ENCODE measurements at places on chromosomes 4 and X.

- no peak for DNase-seq
These were observed 1878.4 kb downstream of the ARAP2 start for GRCh38 chr4:34365946-34366345.

GRCh38 chr4:121071640-121072223, 603 bp downstream of the NDNF start:
- no peak for DNase-seq

- no peak for DNase-seq
These were observed 113.0 kb downstream of the FBXW7 start for GRCh38 chr4:152422817-152423320.

DNA sequence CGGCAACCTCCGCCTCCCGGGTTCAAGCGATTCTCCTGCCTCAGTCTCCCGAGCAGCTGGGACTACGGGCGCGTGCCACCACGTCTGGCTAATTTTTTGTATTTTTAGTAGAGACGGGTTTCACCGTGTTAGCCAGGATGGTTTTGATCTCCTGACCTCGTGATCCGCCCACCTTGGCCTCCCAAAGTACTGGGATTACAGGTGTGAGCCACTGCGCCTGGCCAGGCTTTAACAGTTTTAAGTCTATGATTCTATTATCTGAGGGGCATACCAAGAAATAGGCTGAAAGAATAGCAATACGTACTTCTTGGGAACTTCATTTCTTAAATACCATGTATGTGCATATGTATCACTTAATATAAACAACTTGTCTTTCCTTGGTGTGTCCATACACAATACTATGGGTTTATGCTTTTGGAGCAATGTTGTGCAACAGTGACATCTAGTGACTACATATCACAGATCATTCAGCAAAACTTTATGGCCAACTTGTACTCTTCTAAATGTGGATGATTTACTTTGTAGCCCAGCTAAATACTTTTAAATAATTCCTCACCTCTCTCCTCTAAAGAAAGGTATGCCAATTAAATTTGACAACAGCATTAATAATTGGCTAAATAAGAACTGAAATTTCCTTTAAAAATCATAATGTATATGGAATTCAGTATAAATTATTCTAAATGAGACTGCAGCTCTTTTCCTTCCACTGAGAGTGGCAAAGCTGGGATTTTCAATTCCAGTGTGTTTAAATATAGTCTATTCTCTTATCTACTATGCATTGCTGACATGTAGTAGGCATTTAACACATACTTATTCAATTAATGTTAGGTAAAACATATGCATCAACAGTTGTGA, 10.4 kb downstream of the SLC9B1 start:
- no peak for DNase-seq

DNA sequence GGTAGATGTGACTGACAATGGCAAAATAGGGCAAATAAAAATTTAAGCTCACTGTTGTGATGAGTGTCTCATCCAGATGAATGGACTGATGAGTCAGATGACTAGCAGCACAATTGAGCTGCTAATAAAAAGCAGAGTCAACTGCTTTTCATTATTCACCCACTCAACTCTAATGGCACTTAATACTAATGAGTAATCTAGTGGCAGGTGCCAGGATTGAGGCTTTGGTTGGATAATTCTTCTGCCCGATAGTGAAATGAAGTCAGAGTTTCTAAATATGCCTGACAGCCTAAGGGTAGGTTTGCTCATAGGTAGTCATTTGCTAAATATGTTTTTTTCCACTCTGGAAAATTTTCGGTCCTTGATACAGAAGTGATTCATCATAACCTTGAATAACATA, 10.4 kb downstream of the OGT start:
- DNase-seq, result no peak

DNA sequence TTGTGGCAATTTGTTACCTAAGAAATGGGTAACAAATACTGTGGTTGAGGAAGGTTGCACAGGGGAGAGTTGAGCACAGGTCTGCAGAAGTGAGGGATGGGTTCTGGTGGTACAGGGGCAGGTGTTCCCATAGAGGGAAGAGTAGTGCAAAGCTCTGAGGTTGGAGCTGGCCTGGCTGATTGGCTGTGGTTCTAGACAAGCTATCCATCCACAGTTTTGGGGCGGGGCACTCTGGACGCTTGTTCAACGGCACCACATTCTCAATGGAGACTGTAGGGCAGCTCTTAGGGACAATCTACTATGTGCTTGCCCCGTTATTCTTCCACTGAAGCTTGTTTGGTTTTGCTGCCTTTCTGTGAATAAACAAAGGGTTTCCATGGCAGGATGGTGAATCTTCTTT, 35.4 kb downstream of the NAT8L start:
- DNase-seq, result no peak

GRCh38 chr4:101345596-101346350, 1.6 kb downstream of the PPP3CA start:
- DNase-seq, result peak; percentile 42

DNA sequence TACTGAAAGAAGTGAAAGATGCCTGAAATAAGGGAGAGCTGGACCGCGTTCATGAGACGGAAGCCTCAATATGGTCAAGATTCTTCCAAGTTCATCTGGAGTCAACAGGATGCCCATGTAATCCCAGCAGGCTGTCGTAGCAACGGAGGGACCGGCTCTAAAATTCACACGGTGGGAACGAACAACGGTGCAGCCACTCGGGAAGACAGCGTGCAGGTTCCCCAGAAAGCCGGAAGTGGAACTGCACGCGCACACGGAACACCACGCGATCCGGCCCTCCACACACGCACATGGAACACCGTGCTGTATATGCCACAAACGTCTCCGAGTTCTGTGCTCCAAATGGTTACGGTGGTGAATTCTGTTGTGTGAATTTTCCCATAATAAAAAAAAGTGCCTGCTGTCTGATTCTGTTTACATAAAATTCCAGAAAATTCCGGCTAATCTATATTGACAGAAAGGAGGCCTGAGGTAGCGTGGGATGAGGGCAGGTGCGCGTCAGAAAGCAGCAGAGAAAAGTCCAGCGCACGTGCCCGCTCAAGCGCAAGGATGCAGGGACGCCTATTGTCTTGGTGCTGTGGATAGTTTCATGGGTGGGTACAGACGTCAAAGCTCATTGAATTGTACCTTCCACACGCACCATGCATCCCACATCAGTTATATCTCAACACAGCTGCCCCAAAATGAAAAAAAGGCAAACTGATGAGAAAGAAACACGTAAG, 31.2 kb downstream of the PPP2R3B start:
- DNase-seq, result no peak

DNA sequence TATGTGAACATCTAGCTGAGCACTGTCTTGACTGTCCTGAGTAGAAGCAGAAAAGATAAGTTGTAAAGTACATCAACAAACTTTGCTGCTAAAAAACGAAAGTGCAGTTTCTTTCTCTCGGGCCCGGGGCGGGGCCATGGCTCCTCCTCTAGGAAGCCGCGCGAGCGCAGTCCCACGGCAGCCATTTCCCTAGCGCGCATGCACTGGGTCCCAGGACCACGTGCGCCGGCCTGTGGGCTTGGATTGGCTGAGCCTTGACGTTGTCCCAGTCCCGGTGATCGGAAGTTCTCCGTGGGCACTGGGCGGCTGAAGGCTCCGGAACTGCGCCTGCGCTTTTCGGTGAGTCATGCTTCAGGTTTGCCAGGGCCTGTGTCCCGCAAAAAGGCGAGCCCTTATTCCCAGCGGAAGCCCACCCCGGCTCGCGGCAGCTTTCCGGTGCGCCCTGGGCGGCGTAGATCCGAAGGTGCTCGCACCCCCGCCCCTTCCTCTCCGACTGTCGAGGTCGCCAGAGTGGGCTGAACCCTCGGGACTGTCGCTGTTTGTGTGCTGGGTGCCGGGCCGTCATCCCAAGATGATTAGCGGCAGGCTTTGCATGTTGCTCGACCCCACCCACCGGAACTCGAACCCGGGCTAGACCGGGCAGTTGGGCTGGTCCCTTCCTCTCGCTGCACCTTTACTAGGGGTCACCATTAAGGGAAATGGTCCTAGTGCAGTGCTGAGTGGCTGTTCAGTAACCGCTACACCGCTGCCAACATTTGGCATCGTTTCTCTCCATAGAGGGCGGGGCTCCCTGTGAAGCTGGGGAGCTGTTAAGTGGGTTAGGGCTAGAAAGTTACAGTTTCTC, at the start of gene TCEANC:
Gene TCEANC, plus strand, starts transcription at position 292 of the 844 bp plus-strand sequence. CDS start 9,368 bp downstream, outside the sequence.
- peak; percentile 95 for DNase-seq

GRCh38 chrX:40622479-40623138, 619 bp upstream of the MPC1L start:
- DNase-seq, result peak; percentile 34

GRCh38 chr4:101855239-101855638, 64.7 kb downstream of the BANK1 start:
- no peak for DNase-seq

DNA sequence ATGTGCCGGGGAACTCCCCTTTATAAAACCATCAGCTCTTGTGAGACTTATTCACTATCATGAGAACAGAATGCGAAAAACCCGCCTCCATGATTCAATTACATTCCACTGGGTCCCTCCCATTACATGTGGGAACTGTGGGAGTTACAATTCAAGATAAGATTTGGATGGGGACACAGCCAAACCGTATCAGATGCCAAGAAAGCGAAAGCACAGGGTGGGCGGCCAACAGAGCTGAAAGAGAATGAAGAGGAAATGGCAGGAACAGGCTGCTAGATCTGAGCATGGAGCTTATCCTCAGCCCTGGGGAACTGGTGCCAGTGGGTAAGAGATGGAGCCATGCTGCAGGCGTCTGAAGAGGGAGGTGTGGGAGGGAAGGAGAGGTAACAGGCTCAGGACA, 117.7 kb upstream of the PNPLA4 start:
- DNase-seq, result no peak

GRCh38 chr4:115851918-115852766, 738.7 kb upstream of the NDST4 start:
- peak; percentile 73 for DNase-seq

- DNase-seq, result no peak
These were observed 21.9 kb downstream of the HNRNPH2 start for GRCh38 chrX:101429934-101430333.

DNA sequence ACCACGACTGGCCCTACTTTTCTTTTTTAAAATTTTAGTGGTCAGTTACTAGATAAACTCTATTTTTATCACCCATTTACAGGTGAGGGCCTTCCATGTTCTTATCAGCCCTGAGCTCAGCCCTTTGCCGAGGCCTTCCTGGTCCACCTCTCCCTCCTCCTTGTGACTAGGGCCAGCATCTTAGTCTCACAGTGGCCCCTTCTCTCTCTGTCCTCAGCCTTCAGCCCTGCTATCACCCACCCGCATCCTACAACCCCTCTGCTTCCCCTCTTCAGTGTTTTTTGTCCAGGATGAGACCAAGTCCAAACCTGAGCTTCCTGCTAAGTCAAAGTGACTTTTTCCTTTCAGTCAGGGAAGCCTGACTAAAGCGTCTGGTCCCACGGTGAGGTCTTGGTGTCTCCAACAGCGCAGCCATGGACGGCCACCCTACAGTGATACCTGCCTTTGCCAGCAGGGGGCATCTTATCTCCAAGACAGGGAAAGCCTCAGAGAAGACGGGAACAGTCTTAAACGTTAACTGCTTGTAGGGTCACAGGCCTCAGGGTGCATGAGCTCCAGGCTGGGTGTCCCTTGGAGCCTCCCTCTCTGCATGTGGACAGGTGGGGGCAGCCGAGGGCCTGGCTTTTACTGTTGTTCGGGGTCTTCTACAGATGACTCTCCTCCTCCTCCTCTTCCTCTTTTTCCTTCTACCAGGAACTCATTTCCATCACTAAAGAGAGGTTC, 11.7 kb upstream of the GAGE10 start:
- peak; percentile 78 for DNase-seq

- DNase-seq, result no peak
These were observed 46.7 kb upstream of the MXRA5 start for GRCh38 chrX:3393178-3393577.

DNA sequence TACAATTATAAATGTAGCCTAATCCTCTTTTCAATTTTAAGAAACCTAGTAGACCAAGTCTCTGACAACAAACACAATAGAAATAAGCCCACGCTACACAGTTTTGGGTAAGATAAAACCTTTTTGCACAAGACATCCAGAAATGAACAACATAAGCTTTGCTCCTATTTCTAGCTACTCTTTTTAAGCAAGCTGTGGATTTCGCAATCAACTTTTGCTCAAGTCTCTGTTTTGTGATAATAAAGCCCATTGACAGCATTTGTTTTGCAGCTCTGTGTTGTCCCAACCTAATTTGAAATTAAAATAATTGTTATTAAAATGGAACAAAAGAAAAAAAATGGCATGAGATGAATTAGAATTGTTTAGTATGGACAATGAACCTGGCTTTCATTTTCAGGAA, 287.9 kb upstream of the PUDP start:
- DNase-seq, result no peak

DNA sequence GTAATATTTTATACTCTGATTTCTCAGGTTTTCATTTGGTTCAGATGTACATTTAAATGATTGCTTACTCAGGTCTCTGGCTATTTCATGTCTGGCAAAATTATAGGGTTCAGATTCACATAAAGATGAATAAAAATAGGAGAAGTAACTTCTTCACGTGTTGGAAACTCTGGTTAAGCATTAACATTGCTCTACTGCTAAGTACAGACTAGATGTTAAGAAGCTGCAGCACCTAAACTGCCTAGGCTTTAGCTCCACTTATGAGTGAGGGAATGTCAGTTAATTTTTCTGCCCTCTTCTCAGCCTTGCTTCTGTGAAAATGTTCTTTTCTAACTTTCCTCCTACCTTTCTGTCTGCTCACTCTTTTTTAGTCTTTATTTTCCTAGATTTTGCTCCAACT, 361.2 kb downstream of the ARAP2 start:
- DNase-seq, result no peak

GRCh38 chr4:165222651-165222994, 15.3 kb downstream of the KLHL2 start:
- no peak for DNase-seq

DNA sequence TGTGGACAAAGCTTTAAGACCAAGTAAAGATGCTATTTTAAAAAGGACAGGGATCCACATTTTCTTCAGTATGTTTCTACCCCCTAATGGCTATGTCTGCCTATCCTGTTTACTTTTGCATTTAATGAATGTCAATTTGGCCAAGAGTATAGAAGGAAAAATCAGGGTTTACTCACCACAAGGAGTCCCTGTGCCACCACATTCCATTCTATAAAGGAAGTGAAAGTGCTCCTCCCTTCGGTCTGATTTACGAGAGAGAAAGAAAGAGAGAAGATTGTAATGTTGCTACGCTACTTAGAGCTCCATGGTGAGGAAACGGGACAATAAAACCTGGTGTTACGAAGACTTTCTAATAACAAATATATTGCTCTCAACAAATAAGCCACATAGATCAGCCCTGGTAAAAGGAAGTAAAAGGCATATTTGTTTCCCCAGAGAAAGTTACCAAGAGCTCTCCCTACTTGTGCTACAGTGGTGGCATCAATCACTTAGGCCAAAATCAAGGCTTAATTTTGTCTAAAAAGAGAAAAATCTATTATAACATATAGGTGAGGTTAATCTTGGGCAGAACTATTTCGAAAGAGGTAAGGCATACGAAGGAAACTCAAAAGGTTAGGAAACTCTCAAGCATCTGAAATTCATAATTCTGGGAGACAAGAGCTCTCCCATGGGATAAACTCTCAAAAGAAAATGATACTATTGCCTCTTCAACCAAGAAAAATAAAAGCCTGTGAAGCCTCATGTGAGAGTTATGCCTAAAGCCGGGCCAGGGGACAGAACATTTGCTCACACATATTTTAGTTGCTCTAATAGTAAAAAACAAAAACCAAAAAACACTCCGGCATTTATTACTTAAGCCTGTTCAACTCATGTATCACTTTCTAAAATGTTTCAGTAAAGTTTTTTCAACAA, 29.5 kb downstream of the TAPT1 start:
- DNase-seq, result no peak

GRCh38 chrX:105706041-105706440, 116.3 kb upstream of the NRK start:
- no peak for DNase-seq

Data from H9 (cell line).